Cardiac muscle cell (in vitro differentiated cells and primary cell): ENCODE measurements at places on chromosomes 2 and 18.

GRCh38 chr2:3005859-3006501 lies 371.6 kb downstream of the EIPR1 start:
- H3K4me1 ChIP-seq, result no peaks in the 10 kb centered on the region
- DNase-seq, result no peak
- H3K36me3 ChIP-seq, result no peaks in the 10 kb centered on the region
- H3K27ac ChIP-seq, result no peak overlapping the region

DNA sequence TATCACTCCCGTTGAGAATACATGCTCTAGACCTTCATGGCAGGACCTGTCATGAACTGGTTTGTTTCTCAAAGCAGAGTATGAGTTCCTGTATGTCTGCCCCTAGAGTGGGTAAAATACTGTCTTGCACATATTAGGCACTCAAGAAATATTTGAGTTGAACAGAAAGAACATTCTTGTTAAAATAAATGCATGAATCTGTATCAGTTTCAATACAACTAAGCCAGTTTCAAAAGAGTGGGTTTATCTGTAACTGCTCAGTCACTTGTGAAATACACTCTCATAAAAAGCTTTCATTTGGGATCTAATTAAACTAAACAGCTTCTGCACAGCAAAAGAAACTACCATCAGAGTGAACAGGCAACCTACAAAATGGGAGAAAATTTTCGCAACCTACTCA lies 69.2 kb downstream of the RFTN2 start:
- H3K36me3 ChIP-seq, result no peaks in the 10 kb centered on the region
- no peak overlapping the region for H3K27ac ChIP-seq
- H3K4me1 ChIP-seq, result no peaks in the 10 kb centered on the region
- H3K27me3 ChIP-seq, result no peaks in the 10 kb centered on the region
- no peak for DNase-seq

- no peaks in the 10 kb centered on the region for H3K36me3 ChIP-seq
- H3K27me3 ChIP-seq, result no peaks in the 10 kb centered on the region
- peak; percentile 89 for DNase-seq
- no peaks in the 10 kb centered on the region for H3K4me1 ChIP-seq
- H3K27ac ChIP-seq, result no peak overlapping the region
Measured at GRCh38 chr2:105239924-105240323, 1.6 kb upstream of the GPR45 start.

DNA sequence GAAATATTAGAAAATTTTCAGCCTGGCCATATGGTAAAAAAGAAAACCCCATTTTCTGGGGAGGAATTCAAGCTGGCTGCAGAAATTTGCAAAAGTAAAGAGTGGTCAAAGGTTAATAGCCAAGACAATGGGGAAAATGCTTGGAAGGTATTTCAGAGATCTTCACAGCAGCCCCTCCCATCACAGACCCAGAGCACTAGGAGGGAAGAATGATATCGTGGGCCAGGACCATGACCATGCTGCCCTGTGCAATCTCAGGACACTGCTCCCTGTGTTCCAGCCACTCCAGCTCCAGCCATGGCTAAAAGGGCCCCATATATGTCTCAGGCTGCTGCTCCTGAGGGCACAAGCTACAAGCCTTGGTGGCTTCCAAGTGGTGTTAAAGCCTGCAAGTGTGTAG lies 93.9 kb upstream of the AGAP1 start:
- H3K36me3 ChIP-seq, result no peaks in the 10 kb centered on the region
- no peak overlapping the region for H3K4me3 ChIP-seq
- H3K27me3 ChIP-seq, result no peaks in the 10 kb centered on the region

DNA sequence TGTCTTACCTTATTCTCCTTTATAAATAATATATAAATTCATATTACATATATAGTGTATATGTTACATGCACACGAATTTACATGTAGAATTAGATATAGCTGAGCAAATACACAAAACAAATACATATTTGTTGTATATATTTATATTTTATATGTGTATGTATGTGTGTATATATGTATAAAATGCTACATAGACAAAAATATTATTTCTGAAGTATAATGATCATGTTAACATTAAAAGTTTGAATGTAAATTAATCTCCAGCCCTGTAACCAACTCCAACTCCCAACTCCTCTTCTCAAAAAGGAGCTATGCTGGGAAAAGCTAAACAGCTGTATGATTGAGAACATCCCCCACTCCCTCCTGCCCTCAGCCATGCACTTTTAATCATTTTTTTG lies 42.7 kb upstream of the RND3 start:
- DNase-seq, result no peak
- no peaks in the 10 kb centered on the region for H3K36me3 ChIP-seq
- no peak overlapping the region for H3K27ac ChIP-seq
- H3K27me3 ChIP-seq, result no peaks in the 10 kb centered on the region

DNA sequence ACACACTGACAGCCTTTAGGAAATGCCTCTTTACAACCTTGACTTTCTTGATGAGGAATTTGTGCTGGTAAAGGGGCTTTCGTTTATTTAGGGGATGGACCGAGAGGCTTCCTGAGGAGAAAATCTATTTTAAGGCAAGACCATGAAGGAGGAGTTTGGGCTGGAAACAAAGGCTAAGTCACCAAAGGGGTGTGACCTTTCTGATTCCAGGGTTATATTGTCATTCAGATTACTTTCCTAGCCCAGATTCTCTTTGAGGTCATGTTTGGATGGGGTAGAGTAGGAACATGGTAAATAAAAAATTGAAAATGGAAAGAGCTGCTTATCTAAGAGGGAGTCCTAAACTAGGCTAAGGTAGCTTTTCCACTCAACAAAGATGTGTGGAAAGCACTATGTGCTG lies 77.1 kb upstream of the UGP2 start:
- no peak overlapping the region for H3K4me3 ChIP-seq
- H3K27ac ChIP-seq, result no peak overlapping the region
- DNase-seq, result no peak

DNA sequence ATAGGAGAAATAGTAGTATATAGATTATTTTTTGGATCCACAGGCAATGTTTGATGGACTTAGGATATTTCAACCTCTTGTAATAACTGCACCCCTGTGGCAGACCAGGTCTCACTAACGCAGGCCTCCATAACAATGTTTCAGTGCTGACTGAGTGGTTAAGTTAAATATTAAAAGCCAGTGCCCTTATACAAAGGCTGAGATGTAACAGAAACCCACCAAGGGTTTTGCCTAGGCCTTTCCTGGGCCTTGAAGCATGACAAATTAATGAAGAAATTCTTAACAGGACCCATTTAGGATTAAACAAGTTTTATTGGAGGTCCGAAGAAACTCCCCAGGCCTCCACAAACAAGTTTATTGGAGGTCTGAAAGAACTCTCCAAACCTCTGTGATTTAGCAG lies 1.6 kb upstream of the SUCLG1 start:
- H3K36me3 ChIP-seq, result no peaks in the 10 kb centered on the region
- no peak for DNase-seq
- H3K4me3 ChIP-seq, result no peak overlapping the region
- no peak overlapping the region for H3K27ac ChIP-seq

GRCh38 chr2:130883496-130883895 lies 46.8 kb downstream of the ARHGEF4 start:
- DNase-seq, result no peak
- H3K36me3 ChIP-seq, result no peaks in the 10 kb centered on the region
- H3K27me3 ChIP-seq, result no peaks in the 10 kb centered on the region
- H3K4me3 ChIP-seq, result no peak overlapping the region

GRCh38 chr2:115161081-115161770 lies 718.8 kb downstream of the DPP10 start:
- no peaks in the 10 kb centered on the region for H3K4me1 ChIP-seq
- DNase-seq, result peak; percentile 70
- peak overlapping the region; percentile 49 for H3K4me3 ChIP-seq
- H3K27me3 ChIP-seq, result peaks cover 56% of the 10 kb centered on the region
- no peak overlapping the region for H3K27ac ChIP-seq

- peaks cover 6% of the 10 kb centered on the region for H3K4me1 ChIP-seq
- no peak for DNase-seq
- no peaks in the 10 kb centered on the region for H3K36me3 ChIP-seq
- H3K27me3 ChIP-seq, result no peaks in the 10 kb centered on the region
Measured at GRCh38 chr18:7945882-7946281, 378.8 kb downstream of the PTPRM start.

GRCh38 chr18:55419132-55419946 lies 168.7 kb downstream of the TCF4 start:
- no peak overlapping the region for H3K27ac ChIP-seq
- peak; percentile 16 for DNase-seq
- H3K4me3 ChIP-seq, result no peak overlapping the region
- H3K4me1 ChIP-seq, result peaks cover 6% of the 10 kb centered on the region

DNA sequence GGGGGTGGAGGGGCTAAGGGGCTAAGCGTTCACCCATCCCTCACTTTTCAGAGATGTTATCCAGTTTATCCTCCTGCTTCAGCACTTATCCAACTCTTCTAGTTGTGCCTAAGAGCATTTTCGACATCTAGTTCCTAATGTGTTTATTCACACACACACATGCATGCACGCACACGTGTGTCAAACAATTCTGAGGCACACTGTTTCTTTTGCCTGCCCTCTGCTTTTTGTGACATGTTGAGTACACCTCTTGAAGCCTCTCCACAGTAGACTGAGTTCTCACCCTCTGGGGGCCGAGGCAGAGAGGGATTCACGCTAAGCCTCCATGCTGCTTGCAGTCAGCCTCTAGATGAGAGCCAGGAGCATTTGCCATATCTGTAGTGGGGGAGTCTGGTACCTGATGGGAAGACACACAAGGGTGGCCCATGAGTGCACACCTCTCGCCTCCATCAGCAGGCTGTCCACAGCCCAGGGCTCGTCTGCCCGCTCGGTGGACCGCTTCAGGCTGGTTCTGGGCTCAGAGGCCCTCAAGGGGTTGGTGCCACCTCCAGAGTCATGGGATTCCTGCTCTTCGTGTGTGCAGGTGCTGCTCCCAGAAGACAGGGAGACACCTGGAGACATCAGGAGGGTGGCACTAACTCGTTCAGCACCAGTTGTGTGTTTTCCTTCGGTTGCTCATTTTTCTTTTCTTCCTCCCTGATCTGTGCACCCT lies 11.9 kb downstream of the TWIST2 start:
- no peak overlapping the region for H3K4me3 ChIP-seq
- H3K4me1 ChIP-seq, result no peaks in the 10 kb centered on the region

DNA sequence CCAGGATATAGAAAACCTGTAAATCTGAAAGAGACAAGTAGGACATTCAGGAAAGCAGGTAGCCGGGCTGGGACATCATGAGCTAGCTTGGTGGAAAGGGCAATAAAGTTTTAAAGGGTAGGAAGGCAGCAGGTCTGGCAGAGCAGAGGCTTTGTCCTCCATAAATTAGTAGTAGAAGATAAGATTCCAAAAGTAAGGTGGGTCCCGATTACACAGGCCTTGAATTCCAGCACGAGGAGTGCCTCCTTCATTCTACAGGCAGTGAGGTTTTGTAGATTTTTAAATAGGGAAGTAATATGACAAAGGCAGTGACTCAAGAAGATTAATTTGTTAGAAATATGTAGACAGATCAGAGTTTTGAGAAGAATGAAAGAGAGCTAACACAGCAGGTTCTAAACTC lies 160.7 kb downstream of the DTNB start:
- no peak overlapping the region for H3K4me3 ChIP-seq
- no peak for DNase-seq
- no peaks in the 10 kb centered on the region for H3K36me3 ChIP-seq
- H3K27me3 ChIP-seq, result no peaks in the 10 kb centered on the region

DNA sequence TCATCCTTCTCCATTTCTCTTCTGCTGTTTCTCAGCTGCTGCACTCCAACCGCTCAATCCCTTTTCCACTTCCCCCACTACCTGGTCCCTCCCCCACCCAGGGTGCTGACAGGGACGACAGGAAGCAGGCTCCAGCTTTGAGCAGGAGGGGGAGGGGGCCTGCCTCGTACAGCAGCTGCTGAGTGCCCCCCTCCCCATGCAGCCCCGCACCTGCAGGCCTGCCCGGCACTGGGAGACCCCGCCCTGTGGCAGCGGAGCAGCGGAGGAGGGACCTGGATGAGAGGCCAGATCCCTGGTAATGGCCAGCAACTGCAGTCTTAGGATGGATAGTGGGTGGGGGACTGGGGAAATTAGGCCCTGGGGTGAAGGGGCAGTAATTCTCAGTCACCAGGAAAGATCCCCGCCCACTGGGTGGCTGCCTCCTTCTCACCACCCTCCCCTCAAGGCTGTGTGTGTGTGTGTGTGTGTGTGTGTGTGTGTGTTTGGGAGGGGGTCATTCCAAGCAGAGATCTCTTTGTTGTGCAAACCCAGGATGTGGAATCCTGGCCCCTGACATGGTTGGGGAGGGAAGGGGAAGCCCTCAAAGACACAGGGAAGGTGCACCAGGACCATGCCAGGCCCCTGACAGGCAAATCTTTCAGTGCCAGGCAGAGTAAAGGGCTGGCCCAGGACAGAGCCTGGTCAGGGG lies 6.8 kb upstream of the CRYBA2 start:
- no peak for DNase-seq
- peaks cover 15% of the 10 kb centered on the region for H3K4me1 ChIP-seq
- peaks cover 89% of the 10 kb centered on the region for H3K27me3 ChIP-seq
- H3K27ac ChIP-seq, result no peak overlapping the region

GRCh38 chr2:37868866-37869265 lies 56.2 kb upstream of the RMDN2 start:
- H3K27ac ChIP-seq, result no peak overlapping the region
- peaks cover 54% of the 10 kb centered on the region for H3K4me1 ChIP-seq
- DNase-seq, result no peak
- H3K36me3 ChIP-seq, result no peaks in the 10 kb centered on the region

DNA sequence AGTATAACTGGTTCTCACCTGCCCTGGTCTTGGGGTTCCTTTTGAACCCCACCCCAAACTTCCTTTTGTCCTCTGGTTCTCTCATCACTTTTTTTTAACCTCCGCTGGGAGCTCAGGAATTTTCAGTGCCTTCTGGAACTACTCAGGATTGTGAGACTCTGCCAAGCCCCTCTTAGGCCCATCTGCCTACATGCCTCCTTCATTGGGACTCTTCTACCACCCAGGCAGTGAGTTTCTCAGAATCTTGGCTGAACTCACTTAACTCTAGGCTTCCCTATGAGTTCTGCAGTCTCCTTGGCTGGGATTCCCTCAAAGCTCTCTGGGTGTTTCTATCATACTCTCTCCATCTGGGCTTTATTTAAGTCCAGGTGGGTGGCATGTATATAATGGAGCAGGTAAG lies 86.3 kb downstream of the MDH1 start:
- no peak for DNase-seq
- no peaks in the 10 kb centered on the region for H3K36me3 ChIP-seq
- no peak overlapping the region for H3K27ac ChIP-seq
- no peaks in the 10 kb centered on the region for H3K27me3 ChIP-seq
- H3K4me1 ChIP-seq, result no peaks in the 10 kb centered on the region
- no peak overlapping the region for H3K4me3 ChIP-seq

DNA sequence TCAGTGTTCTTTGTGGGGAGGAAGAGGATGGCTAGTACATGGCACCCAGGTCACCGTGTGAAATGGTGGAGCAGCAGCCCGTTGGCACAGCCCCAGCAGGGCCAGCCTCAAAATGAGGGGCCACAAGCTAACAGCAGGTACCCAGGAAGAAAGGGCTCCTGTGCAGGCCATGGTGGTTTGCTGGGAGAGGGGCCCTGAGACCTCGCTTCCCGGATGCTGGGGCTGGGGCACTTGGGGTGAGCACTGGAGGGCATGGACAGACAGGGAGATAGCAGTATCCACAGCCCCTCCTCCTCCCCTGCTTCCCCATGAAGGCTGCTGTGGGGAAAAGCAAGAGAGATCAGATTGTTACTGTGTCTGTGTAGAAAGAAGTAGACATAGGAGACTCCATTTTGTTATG lies 16.2 kb upstream of the TEX44 start:
- H3K36me3 ChIP-seq, result no peaks in the 10 kb centered on the region
- no peak overlapping the region for H3K27ac ChIP-seq
- no peaks in the 10 kb centered on the region for H3K27me3 ChIP-seq
- H3K4me3 ChIP-seq, result no peak overlapping the region

GRCh38 chr2:69177785-69178636 lies 165.0 kb downstream of the ANTXR1 start:
- H3K4me3 ChIP-seq, result no peak overlapping the region
- peaks cover 13% of the 10 kb centered on the region for H3K4me1 ChIP-seq
- H3K36me3 ChIP-seq, result peaks cover 2% of the 10 kb centered on the region
- H3K27ac ChIP-seq, result no peak overlapping the region
